T-cell (primary cell): ENCODE measurements at places on chromosomes 7 and 10.

DNA sequence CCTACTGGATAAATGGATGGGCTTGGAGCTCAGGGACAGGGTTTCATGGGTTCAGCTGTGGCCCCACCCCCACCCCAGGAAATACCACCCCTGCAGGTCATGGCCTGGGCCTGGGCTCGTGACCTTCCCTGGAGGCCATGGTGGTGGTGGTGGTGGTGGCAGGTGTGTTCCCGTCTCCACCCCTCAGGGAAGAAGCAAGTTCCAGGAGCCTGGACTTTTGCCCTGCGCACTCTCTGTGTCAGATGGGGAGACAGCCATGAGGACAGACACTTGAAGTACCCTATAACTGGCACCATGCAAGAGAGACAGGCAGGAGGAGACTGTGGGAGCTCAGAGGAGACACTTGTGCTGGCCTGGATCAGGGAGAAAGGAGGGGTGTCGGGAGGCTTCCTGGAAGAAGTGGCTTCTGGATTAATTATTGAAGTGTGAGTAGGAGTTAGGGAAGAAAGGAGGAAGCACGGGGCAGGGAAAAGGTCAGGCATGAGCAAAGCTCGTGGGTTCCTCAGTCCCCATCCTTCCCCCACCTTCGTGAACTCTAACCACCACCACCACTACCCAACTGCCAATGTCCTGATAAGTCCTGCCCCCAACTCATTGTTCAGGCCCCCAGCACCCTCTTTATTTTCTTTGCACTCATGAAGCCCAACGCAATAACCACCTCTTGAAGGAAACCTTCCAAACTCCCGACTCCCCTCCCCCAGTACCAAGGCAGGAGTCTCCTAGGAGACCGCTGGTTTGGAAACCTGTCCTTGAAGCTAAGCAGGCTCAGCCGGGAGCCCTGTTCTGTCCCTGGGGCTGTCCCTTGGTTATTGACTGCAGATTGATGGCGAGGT lies 8.9 kb downstream of the SH2B2 start:
- no peak for DNase-seq

GRCh38 chr7:69790977-69791724 lies 192.9 kb downstream of the AUTS2 start:
- DNase-seq: no peak

DNA sequence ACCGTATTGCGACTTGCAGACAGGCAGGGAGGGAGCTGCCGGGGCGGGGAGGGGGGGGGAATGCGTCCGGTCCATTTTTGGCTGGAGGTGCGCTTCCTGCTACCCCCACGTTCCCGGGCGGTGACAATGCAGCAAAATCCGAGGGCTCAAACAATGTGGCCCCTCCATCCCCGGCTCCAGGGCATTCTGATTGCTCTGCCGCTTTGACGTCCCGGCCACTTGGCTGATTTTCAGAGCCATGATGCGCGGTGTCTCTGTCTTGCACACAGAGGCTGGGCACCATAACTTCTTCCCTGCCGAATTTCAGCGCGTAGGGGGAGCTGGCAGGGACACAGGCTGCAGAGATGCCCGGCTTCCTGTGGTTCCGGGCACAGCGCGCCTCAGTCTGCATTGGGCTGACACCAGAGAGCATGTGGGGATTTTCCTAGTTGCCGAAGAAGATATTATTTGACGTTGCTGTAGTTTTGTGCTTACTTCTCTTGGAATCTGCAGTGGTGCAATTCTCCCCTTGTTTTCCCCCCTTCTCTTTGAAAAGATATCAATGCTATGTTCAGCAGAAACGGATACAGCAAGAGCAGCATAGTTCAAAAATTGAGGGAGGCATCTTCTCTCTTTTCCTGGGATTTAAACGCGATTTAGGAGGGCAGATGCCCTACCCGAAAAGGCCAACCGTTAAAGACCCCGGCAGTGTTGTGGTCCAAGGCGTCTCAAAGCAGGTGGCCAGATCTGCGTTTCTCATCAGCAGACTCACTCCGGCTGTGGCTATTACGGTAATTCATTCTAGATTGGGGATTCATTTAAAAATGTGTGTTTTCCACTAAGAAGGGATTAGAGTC lies 1.4 kb downstream of the HECW1 start:
- DNase-seq: no peak

GRCh38 chr7:112307506-112307905 lies 101.0 kb downstream of the ZNF277 start:
- DNase-seq: no peak

- no peak for DNase-seq
Observed at GRCh38 chr7:51369746-51370145, 53.1 kb upstream of the COBL start.

GRCh38 chr7:85021101-85021704 lies 165.7 kb downstream of the SEMA3D start:
- no peak for DNase-seq

DNA sequence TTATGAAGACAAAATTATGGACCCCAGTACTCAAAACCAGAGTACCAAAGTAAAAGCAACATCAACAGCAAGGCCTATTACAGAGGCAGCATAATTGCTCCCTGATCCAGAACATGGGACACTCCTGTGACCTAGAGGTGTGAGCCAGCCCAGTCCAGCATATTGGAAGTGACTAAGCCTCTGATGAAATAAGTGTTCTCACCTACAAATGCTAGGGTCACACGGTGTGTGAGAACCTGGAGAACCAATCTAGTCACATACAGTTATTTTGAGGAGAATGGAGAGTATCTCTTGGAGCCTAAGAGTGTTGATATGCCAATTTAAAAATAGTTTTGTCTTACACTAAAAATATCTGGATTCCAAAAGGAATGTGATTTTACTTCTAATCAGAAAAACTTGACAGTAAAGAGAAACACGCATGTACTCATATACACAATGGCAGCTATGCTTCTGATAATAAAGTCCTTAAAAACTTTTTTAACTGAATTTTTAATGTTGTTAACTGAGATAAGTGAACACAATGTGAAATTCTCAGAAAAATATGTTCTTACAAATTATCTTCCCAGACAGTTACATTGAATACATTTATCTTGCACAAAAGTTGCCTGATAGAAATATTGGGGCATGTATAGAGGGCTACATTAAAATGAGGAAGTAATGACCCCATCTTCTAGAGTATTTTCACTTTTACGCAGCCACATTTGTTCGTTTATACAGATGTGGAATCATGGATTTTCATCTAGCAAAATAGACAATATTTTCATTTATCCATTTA lies 56.8 kb upstream of the CD36 start:
- no peak for DNase-seq

DNA sequence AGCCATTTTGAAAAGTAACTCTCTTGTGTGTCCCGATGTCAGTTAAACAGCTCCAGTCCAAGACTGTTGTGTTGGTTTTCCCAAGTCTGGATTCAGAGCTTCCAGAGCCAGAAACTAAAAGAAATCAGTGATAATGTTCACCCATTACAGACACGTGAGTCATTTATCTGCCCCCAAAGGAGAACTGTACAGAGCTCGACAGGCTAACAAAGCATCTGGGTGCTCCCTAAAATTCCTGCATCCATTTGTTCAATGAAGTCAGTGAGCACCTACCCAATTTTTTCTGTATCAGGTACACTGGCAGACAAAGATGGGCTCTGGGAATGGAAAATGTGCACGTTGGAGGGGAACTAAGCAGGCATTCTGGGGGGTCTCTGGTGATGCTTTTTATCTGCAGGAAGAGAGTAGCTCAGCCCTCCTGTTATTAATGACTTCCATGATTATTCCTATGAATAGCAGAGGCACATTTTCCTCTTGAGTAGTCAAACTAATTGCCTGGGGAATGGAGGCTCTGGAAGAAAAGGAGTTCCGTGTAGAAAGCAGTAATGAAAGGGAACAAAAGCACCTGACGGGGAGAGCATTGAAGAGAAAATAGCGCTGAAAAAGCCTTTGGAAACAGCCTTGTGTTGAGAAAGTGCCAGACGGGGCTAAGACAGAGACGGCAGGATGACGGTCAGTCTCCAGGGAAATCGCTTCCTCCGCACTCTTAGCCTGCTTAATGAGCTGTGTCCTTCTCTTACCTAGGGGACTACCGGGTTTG lies 75.3 kb downstream of the GAD2 start:
- DNase-seq: no peak

DNA sequence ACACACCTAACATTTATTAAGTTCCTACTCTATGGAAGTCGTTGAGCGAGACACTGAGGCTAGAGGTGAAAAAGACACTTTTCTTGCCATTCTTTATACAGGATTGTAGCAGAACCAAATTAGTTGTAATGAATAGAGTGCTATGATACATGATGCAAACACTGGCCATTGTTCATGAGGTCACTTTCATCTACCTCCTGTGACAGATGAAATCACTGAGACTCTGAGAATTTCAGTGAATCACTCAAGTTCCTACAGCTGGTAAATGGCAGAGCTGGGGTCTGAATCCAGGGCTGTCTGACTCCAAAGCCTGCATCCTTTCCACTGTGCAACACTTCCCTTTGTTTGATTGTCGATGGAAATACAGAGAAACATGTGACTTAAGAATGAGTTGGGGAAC lies 657.6 kb downstream of the LRMDA start:
- DNase-seq: no peak

DNA sequence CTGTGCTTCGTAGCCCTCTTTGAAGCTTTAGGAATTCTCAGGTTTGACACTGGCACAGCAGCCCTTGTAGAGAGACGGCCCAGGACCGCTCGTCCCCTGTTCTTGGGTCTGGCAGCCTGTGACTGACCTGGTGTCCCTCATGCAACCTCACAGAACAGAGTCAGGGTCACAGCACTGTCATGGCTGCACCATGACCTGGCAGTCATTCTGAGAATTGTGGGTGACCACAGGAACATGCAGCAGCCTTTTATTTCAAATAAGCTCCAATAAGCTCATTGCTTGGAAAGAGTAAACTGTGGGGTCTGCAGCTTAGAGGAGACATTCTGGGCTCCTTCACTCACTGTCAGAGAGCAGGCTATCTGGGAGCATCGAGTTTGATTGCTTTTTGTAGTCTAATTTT lies 42.5 kb downstream of the MYO1G start:
- no peak for DNase-seq

DNA sequence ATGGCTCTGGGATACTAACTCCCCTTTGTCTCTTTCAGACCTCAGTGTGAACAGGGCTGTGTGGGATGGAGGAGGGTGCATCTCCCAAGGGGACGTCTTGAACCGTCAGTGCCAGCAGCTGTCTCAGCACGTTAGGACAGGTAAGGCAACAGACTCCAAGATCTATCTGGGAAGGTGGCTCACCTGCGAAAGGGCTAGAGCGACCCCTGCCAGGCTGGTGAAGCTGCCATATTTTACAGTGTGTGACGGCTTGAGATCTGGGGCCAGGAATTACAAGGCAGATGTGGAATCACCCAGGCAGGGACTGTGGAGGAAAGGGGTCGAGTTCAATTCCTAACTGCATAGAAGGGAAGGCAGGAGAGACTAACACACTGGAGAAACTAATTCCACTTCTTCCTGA lies 11.2 kb downstream of the MUC17 start:
- DNase-seq: no peak

- DNase-seq: no peak
Observed at GRCh38 chr7:45582868-45583277, 8.7 kb downstream of the ADCY1 start.

DNA sequence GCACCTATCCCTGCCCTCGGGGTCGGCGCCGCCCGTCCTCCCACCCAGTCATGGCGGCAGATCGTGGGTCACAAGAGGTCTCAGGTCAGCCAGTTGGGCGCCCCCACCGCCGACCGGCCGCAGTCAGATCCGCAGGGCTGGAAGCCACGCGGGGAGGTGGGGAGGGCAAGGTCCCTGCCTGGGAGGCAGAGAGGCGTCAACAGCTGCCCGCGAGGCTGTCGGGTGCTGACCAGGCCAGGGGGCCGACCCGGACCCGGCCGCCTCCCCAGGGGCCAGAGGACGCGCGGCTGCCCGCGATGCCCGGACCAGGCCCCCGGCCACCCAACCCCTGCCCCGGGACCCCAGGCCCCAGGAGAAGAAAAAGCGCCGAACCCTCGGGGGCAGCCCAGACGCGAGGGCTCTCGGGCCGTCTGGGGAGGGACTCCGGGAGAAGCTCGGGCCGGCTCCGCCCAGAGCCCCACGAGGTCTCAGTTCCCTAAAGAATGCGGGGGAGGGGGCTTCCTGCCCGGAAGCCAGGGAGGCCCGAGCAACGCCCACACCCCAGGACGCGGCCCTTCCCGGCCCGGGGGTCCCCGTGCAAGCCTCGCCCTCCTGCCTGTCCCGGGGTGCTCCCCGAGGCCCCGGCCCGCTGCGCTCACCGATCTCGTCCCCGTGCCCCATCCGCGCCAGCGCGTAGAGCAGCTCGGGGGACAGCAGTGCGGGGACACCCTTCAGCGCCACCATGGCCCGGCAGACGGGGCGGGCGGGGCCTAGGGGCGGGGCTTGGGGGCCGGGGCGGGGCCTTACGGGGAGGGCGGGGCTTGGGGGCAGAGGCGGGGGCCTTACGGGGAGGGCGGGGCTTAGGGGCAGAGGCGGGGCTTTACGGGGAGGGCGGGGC lies at the start of gene FUOM:
FUOM (minus strand) TSS at position 735 of the 877 bp plus-strand sequence; CDS start at position 723, 12 bp downstream.
- DNase-seq: peak; percentile 61

GRCh38 chr7:101590663-101591435 lies 38.2 kb downstream of the MYL10 start:
- DNase-seq: no peak

GRCh38 chr7:123845823-123846216 lies 851 bp downstream of the HYAL4 start:
- DNase-seq: no peak

DNA sequence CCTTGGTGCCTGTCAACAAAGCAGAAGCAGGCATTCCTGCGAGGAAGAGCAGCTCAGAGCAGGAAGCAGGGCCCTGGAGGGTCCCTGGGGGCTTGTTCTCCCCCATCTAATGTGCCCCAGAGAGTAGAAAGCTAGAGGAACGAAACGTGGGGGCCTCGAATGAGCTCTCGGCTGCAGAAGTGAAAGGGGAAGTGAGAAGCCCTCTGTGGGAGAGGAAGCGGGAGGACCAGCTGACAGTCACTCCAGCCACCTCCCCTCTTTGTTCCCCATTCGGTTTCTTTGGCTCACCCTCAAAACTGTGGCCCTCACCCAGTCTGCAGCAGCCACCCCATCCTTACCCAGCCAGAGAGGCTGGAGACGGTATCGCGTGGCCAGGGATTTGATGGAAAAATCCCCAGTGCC lies 25.0 kb downstream of the C10orf105 start:
- DNase-seq: peak; percentile 61

- DNase-seq: no peak
Observed at GRCh38 chr10:125105706-125106255, 54.6 kb downstream of the CTBP2 start.

DNA sequence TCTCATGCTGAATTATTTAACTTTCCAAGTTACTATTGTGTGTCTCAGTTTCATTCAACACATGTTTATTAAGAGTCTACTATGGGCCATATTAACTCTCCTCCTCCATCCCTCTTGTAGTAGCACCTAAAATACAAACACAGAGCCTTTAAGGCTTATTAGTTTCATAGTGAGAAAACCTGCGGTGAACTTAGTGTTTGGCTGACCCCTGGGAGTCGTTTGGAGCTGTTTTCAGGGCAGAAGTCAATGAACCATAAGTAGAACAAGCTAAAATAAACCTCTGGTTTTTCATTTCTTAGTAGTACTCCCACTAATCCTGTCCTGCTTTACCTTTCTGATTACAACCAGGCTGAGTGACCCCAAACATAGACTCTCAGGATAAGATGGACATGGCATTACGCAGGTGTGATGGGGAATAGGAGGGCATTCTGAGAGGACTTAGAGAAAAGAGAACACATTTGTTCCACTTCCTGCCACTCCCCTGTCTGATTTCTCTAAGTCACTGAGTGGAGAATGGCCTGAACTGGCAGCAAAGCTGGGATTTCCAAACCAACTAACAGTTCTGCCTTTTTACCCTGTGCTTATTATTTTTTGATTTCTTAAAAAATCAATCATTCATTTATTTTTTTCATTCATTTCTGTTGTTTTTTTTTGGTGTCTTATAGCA lies 74.5 kb downstream of the LRMDA start:
- no peak for DNase-seq
